ENCODE measurements at places on chromosomes 16 and 17. TPM values are rescaled to one million over a fixed set of nuclear protein-coding genes. Genes with fewer than 3 reads are reported as not detected.

The KRT33B gene
- 1.2 TPM for polyA plus RNA-seq

DNA sequence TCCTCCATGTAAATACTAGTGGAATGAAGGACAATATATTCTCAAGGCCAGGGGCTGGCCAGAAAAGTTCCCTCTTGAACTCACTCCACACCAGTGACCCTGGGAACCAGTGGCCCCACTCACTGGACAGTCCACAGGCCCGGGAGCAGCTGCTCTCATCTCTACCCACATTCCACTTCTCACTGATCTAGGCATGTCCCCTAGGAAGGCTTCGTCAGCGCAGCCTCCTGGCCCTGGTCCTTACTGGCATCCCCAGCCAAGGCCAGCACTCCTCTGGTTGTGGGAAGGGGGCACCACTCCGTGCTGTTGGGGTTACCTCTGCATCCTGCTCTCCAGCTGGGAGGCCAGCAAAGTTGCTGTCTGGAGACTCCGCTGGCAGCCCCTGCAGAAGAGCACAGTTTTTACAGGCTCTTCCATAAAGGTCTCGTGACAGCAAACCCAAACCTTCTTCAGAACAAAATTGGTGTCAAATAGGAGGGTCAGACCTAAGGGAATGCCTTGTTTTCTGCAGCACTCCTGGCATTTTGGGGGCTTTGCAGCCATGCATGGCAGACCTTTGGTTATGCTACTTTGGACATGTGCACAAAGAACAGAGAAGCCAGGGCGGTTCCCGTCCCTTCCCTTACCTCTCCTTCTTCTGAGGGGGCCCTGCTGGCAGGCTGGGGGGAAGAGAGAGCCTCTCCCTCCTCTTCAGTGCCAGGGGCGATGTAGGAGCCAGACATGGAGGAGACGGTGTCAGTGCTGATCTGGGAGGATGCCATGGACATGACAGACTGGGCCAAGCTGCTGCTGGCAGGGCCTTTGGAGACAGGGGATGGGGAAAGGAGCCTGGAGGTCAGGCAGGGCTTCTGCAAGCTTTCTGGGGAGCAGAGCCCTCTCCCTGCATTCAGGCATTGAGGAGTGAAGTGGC, 14.1 kb upstream of the FOXJ1 start:
- DNase-seq = no peak

- no peak for DNase-seq
These were observed 34.1 kb downstream of the MAP2K6 start for GRCh38 chr17:69448431-69449102.

DNA sequence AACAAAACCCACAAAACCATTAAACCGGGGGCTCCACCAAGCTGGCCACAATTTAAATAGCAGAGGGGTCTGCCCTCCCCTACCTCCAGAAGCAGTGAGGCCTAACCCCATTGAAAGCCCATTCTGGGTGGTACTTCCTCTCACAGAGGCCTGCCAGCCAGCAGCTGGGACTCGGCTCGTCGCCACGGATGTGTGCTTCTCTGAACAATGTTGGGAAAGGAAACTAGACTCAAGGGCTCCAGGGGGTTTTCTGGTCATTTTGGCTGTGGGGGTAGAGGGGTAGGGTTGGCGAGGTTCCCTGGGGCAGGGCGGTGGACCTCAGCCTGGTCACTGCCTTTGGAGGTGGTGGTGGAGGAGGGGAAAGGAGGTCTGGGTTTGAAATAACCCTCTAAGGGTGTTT, 4.7 kb upstream of the PLCG2 start:
- DNase-seq = no peak

DNA sequence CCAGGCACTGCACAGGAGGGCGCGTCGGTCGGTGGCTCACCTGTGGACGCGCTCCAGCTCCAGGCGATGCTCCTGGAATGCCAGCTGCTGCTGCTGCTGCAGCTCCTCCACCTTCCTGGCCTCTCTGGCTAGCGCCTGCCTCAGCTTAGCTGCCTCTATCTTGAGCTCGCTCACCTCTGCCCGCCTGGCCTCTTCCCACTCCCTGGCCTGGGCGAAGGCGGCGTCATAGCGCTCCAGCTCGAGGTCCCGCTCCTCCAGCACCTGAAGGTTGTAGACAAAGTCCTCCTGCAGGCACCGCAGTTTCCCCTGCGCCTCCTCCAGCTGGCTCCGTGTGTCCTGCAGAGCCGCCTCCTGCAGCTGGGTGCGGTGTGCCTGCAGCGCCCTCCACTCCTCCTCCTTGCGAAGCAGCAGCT, 11.1 kb downstream of the CCDC57 start:
- no peak for DNase-seq
